ENCODE measurements at places on chromosomes 4 and X. TPM values are rescaled to one million over a fixed set of nuclear protein-coding genes. Genes with fewer than 3 reads are reported as not detected.

DOCK11 gene
- 13.1 TPM for total RNA-seq

CXCR3 gene
- total RNA-seq: not detected

IRAK1 gene
- 59.7 TPM for total RNA-seq

NUDT10 gene
- total RNA-seq: 0.62 TPM

SLC9B1 gene
- 4.9 TPM for total RNA-seq

ZFYVE28 gene
- 16.1 TPM for total RNA-seq

F8A2 gene
- not detected for total RNA-seq

AR gene
- 10.4 TPM for total RNA-seq

GAGE10 gene
- not detected for total RNA-seq

MMRN1 gene
- total RNA-seq: 11.1 TPM

NUP54 gene
- 59.7 TPM for total RNA-seq

TREX2 gene
- total RNA-seq: 3.5 TPM

CPZ gene
- total RNA-seq: 1.7 TPM

GABRQ gene
- total RNA-seq: not detected

SOD3 gene
- 136 TPM for total RNA-seq

MAB21L2 gene
- total RNA-seq: 3.5 TPM

HMX1 gene
- total RNA-seq: not detected

UGT2A1 gene
- total RNA-seq: 0.13 TPM

SUPT20HL2 gene
- total RNA-seq: not detected

RENBP gene
- total RNA-seq: 18.8 TPM

PHOX2B gene
- not detected for total RNA-seq

UGT8 gene
- not detected for total RNA-seq

REELD1 gene
- total RNA-seq: not detected

PABPC4L gene
- 0.13 TPM for total RNA-seq

CCDC110 gene
- total RNA-seq: 2.1 TPM

Measured in aortic smooth muscle cell (primary cell).